Stimulated activated CD4-positive, alpha-beta T cell treated with anti-CD3 and anti-CD28 coated beads, TNF-alpha, amount 100 ng/mL, for 48 hours (primary cell): ENCODE measurements at places on chromosomes 4 and X.
A peak's percentile ranks its signal among the peaks of the same experiment; 100 is the strongest.

DNA sequence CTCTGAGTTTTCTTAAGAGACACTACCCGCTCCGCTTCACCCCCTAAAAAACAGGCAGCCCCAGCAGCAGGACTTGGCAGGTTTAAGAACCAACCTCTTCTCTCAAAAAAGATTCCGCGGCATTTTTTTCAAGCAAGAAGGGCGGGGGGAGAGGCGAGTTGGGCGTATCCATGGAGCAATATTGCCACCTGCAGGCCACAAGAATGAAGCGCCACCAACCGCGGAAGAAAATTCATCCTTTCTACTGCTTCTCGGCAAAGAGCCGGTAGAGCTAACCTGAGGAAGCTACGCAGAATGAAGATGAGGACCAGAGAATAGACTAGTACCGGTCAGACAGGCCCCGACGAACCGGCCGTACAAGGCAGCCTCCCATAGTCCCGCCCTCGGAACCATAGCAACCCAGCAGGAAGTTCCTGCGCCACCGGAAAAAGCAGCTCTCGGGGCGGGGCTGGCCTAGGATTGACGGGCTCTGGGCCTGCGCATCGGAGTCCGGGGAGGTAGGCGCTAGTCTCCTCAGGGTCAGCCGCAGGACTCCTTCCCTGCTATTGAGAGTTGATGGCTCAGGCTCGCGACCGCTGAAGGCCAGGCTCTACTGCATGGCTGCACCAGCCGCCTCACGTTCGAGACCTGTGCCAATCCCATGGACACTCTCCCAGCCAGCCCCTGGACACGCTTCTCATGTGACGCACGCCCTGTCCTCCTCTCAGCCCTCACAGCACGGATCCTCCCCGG is 76.9 kb downstream of the MAGED4 start:
- DNase-seq = peak; percentile 96

DNA sequence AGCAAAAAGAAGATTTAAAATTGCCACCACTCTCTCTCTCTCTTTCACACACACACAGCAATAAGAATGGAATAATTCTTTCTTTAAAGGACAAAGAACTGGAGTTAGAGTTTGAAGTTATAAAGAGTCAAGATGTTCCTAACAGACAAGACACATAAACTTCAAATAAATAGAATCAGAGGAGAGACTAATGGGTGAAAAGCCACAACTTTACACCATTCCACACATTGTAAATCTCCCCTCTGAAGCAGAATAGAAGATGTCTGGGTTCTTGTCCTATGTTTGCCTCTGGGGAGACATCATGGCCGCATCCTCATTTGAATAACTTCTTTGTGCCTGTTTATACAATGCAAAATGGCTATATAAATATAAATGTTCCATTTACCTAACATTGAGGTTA is 39.6 kb downstream of the SLC39A8 start:
- no peak for DNase-seq

- DNase-seq = no peak
Observed at GRCh38 chr4:87060957-87061356, 126.1 kb downstream of the AFF1 start.

- no peak for DNase-seq
Observed at GRCh38 chrX:53678667-53679066, 7.9 kb downstream of the HUWE1 start.

- no peak for DNase-seq
Observed at GRCh38 chr4:25233194-25233593, 639 bp upstream of the PI4K2B start.

DNA sequence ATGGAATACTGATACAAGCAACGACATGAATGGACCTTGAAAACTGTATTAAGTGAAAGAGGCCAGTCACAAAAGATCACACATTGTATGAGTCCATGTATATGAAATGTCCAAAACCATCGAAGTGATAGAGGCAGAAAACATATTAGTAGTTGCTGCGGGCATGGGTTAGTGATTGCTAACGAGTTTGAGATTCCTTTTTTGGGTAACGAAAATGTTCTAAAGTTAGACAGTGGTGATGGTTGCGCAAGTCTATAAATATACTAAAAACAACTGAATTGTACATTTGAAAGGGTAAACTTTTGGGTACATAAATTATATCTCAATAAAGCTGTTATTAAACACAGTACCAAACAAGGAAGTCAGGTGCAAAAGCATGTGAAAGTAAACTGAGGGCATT is 234.5 kb downstream of the FBXW7 start:
- DNase-seq = no peak

DNA sequence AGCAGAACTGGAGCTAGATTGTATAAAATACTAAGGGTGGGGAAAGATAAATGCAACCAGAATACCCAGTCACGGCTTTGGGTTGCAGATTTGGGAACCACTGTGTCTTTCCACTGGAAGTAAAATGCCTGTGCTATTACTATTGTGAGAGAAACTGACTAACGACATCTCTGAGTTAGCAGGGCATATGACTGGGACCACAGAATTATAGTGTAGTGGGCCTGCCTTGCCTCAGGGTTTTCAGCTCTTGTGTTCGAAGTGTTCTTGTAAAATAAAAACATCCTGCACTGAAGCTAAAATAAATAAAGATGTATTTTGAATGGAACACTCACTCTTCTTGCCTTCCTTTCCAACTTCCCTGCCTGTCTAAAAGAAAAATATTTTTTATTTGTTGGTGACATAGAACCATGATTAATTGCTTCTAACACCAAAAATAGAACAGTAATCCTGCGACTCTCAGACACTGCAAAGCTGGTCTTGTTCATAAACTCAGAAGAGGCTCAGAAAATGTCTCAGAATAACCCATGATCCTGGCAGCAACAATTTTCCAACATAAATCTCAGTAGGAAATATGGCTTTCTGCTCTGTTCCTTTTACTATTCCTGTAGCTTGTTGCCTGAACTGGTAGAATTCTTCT is 104.2 kb downstream of the FAM47B start:
- DNase-seq = no peak

GRCh38 chr4:98377559-98377958 is 116.4 kb downstream of the RAP1GDS1 start:
- DNase-seq = no peak

- DNase-seq = no peak
Observed at GRCh38 chrX:80808881-80809411, 731 bp downstream of the BRWD3 start.

DNA sequence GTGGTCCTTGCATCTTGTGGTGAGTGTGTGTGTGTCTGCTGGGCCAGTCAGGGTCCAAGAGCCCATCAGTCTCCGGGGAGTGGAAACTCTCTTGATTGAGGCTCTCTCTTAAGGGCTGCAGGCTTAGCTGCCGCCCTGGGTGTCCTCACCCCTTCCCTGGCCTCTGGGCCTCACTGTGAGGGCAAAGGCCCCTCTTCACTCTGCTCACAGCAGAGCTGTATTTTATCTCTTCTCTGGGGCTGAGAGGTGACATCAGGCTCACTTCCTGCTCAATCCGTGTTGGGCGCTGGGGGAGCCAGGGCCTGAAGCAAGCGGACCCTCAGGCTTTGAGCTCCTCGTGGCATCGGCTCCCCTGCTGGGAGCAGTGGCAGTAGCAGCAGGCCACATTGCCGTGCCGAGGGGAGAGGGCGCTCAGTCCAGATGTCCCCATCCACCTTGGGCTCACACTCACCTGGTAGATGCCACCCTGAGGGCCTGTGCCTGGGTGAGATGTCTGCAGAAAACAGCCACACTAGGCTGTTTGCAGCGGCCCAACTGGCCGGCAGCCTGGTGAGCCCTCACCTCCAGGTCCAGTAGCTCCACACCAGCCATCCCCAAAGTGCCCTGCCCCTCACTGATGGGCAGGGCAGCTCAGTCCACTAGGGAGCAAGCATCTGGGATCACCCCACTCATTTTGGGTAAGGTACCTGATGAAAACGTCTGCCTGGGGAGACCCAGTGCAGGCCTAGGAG is 24.7 kb upstream of the PRPS1 start:
- DNase-seq = no peak
